CD4-positive, alpha-beta T cell treated with Interleukin-6 for 4 hours (primary cell): ENCODE measurements at places on chromosomes 11 and 22.

- no peak for DNase-seq
Observed at GRCh38 chr22:19111584-19111983, 10.6 kb downstream of the DGCR2 start.

- DNase-seq = no peak
Observed at GRCh38 chr22:37996079-37996478, 11.7 kb upstream of the SOX10 start.

DNA sequence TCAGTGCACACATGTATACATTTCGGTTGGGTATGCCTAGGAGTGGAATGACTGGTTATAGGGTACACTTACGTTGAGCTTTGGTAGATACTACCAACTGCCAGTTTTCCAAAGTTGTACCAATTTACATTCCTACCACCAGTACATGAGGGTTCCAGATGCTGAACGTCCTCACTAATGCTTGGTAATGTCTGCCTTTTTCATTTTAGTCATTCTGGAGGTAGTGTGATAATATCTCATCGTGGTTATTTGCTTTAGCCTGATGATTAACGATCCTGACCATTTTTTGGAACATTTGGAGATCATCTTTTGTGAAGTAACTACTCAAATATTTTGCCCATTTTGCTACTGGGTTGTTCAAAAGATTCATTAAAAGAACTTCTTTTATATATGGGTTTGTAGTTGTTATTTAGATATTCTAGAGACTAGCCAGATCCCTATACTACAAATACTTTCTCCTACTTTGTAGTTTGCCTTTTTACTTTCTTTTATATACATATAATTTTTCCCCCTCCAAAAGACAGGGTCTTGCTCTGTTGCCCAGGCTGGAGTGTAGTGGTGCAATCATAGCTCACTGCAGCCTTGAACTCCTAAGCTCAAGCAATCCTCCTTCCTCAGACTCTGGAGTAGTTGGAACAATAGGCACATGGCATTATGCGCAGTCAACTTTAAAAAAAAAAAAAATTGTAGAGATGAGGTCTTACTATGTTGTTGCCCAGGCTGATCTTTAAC lies 62.1 kb downstream of the RBFOX2 start:
- no peak for DNase-seq

GRCh38 chr11:67345920-67346819 lies 7.2 kb downstream of the POLD4 start:
- peak; percentile 40 for DNase-seq

DNA sequence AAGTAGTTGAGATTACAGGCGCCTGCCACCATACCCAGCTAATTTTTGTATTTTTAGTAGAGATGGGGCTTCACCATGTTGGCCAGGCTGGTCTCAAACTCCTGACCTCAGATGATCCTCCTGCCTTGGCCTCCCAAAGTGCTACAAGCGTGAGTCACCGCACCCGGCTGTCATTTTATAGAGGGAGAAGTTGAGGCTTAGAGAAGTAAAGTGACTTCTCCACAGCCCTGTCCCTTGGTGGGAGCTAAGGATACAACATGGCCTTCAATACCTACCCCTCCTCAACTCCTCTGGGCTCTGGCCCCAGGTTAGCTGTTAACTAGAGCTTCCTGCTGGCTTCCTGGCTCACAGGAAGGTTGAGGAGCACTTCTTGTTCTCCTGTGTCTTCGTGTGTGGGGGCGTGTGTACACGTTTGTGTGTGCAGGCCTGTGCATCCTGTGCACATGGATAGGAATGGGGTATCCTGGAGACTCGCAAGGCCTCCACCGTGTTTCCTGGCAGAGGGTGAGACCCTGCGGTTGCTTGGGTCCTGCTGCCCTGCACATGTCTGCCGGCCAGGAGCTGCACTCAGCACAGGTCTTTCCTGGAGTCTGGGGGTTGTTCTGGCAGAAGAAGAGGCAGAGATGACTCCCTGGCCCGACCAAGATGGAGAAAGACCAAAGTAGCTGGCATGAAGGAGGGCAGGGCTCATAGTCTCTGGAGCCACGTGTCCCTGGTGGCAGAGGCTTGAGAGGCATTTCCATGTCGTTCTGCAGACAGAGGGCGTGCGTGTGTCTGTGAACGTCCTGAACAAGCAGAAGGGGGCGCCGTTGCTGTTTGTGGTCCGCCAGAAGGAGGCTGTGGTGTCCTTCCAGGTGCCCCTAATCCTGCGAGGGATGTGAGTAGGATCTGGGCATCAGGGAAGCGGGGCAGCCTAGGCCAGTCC lies 2.4 kb downstream of the SIDT2 start:
- peak; percentile 66 for DNase-seq

- no peak for DNase-seq
Observed at GRCh38 chr11:47057365-47057764, 119.3 kb downstream of the ARFGAP2 start.

- no peak for DNase-seq
Observed at GRCh38 chr11:112662554-112662953, 298.7 kb upstream of the NCAM1 start.

DNA sequence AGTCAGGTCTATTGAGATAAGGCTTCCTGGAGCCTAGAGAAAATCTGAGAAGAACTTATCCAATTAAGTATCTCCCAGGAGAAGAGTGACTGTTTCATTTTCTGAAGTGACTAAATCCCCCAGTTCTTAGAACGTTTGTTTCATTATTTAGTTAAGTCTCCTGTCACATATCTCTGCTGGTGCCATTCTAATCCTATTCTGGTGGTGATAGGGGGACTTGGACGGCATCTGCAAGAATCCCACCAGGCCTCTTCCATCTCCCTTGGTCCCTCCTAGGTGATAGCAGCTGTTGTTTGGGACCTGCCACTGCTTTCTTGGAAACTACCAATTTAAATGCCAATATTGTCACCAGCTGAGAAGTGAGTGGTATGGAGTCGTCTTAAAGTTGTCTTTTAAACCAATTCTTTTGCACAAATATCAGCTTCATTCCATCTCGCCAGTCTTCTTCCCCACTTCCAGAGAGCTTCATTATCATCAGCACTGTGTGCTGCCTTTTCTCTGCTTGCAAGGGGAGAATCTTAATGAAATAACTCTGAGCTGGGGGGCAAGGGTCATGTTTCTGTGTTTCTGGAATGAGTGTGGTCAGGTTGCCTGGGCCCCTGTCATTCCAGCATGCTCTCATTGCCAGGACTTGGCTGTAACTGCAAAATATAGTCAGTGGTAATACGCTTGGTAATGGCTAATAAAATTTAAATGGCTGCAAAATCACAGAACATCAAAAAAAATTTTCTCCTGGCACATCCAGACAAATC lies 104.8 kb downstream of the LDLRAD3 start:
- no peak for DNase-seq

GRCh38 chr22:26558248-26558895 lies 31.6 kb downstream of the TPST2 start:
- DNase-seq = no peak

GRCh38 chr11:130485983-130486382 lies 37.5 kb downstream of the ADAMTS15 start:
- no peak for DNase-seq

GRCh38 chr11:12285106-12285505 lies 92.3 kb upstream of the PARVA start:
- DNase-seq = no peak
